ENCODE measurements at places on chromosomes 7 and 10. TPM values are rescaled to one million over a fixed set of nuclear protein-coding genes. Genes with fewer than 3 reads are reported as not detected.

Gene PCDH15
- not detected for total RNA-seq

Gene ABCB1
- total RNA-seq: 5.0 TPM

Gene GCK
- total RNA-seq: 0.80 TPM

Gene GHRHR
- total RNA-seq: not detected

Gene CPEB3
- total RNA-seq: 1.9 TPM

Gene ITIH2
- total RNA-seq: not detected

Gene SEMA3D
- not detected for total RNA-seq

Gene EDRF1
- total RNA-seq: 33.9 TPM

Gene TEX47
- not detected for total RNA-seq

Gene OPALIN
- not detected for total RNA-seq

DNA sequence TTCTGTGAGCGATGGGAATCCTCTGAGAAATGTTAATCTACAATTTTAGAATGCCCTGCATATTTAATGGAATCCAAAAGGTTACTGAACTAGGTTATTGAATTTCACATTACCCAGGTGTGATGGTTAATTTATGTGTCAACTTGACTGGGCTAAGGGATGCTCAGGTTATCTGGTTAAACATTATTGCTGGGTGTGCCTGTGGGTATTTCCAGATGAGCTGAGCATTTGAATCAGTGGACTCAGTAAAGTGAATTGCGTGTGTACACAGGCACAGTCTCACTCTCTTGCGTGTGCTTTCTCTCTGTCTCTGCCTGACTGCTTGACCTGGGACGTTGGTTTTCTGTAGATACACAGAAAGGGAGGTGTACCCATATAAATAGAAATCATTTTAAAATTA lies 21.7 kb downstream of the RNF32 start:
- DNase-seq: no peak

- no peak for DNase-seq
Measured at GRCh38 chr10:93701866-93702209, 554 bp downstream of the FRA10AC1 start.

- DNase-seq: no peak
Measured at GRCh38 chr7:147418966-147419365, 1171.6 kb upstream of the C7orf33 start.

GRCh38 chr7:98163704-98164494 lies 47.3 kb upstream of the BHLHA15 start:
- no peak for DNase-seq

DNA sequence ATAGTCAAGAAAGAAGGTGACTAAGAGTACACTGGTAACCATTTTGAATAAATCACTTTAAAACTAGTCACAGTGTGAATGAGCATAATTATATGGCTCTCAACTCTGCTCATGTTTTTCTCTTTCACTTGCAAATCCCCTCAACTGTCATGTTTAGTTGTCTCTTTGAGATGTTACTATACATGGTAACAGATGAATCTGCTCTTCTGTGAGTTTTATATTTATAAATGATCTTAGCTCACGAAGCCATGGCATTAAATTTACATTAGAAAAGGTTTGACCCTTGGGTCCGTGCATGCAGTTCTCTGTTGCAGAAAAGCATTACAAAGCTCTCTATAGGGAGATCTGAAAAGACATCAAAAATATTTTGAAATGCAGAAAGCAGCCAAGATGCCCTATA lies 33.0 kb upstream of the LRRTM3 start:
- DNase-seq: no peak

- DNase-seq: no peak
Measured at GRCh38 chr10:108523016-108523800, 1358.7 kb upstream of the SORCS1 start.

DNA sequence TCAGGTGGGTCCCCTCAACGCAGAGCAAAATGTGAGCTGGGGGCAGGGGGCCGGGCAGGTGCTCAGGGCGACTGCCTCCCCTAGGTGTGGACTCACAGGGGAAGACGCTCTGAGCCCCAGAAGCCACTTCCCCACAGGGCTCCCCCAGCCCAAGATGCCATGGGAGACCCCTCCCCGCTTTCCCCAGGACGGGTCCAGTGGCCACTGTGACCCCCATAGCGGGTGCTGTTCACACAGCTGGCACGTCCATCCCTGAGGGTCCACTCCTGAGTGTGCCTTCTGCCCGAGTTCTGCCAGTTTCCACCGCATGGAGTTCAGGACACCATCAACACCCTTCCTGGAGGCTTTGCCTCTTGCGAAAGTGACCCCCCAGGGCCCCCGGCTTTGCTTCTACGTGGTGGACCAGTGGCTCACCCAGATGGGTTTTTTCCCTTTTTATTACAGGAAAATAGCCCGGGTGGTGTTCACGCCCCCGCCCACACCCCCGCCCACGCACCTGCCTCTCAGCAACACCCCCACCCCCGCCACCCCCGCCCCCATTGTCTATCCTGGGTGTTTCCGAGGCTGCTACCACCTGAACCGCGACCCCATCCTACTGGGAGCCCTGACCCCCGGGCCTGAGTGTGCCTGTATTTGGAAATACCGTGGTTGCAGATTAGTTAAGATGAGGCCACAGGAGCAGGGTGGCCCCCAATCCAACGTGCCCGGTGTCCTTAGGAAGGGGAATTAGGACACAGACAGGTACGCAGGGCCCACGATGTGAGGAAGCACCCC lies 32.0 kb downstream of the ADAP1 start:
- no peak for DNase-seq

GRCh38 chr7:3277604-3278572 lies 23.2 kb upstream of the SDK1 start:
- DNase-seq: no peak

DNA sequence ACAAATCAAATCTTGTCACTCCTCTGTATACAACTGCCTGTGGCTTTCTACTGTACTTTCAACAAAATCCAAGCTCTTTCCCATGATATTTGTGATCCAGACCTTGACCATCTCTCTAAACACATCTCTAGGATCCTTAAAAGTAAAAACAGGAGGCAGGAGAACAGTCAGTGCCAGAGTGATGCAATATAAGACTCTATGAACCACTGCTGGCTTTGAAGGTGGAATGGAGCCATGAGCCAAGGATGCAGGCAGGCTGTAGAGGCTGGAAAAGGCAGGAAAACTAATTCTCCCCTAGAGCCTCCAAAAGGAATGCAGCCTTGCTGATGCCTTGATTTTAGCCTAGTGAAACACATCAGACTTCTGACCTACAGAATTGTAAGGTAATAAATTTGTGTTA lies 45.5 kb upstream of the LRRN3 start:
- no peak for DNase-seq

- DNase-seq: no peak
Measured at GRCh38 chr7:111642373-111642772, 80.1 kb upstream of the IMMP2L start.

GRCh38 chr10:75034131-75034512 lies 77.3 kb upstream of the SAMD8 start:
- peak; percentile 26 for DNase-seq

- DNase-seq: no peak
Measured at GRCh38 chr7:139132887-139133286, 23.4 kb upstream of the ZC3HAV1 start.

- DNase-seq: no peak
Measured at GRCh38 chr7:34718867-34719266, 60.8 kb downstream of the NPSR1 start.

DNA sequence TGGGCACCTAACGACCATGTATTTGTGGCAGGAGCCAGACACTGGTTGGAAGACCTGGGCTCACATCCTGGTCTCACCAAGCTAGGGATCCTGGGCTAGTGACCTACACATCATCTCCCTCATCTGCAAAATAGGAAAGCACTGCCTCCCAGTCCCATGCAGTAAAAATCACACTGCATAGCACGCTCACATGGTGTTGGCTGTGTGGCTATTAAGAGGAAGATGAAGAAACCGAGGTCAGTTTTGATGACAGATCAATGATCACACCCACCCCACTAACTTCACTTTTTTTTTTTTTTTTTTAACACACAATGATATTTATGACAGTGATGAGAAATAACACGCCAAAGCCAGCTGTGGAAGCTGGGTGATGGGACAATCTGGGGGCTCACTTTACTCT lies 146.5 kb downstream of the RNF216 start:
- DNase-seq: no peak

DNA sequence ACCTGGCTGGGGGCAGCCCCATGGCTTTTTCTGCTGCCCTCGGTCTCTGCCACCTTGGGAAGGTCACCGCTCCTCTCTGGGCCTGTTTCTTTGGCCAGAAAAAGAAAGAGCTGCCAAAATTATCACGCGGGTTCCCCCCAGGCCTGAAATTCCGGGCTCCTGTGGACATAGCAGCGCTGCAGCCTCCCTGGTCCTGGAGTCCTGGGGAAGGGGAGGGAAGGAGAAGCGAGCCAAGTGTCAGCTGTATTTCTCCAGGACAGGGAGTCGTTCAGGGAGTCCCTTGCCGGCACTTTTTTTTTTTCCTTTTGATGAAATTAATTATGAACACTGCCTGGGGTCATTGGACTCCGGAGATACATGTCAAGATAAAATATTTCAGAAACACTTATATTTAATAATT lies 152.3 kb upstream of the GPR26 start:
- DNase-seq: no peak

GRCh38 chr7:26958834-26959233 lies 94.4 kb upstream of the SKAP2 start:
- no peak for DNase-seq

DNA sequence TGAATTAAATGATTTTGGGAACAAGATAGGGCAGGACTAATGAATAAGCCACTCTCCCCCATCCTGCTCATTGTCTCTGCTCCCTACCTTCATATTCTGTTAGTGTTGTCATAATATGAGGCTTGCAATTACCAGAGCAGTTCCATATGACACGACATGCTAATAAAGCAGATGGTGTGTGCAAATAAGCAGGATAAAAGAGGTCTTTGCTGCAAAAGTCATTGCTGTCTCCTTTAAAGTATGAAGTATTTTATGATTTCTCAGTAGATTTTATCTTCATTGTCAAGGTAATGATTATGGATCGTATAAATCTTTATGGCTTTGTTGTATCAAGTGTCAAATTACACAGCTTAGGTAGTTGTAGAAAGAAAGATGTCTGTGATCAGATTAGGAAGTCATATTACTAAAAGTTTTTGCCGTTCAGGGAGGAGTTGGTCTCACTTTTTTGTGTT lies 114.8 kb downstream of the SDK1 start:
- no peak for DNase-seq

GRCh38 chr7:101701153-101701794 lies 72.2 kb upstream of the MYL10 start:
- DNase-seq: no peak

- no peak for DNase-seq
Measured at GRCh38 chr10:13847201-13847631, 260.5 kb downstream of the PRPF18 start.

- no peak for DNase-seq
Measured at GRCh38 chr7:144854839-144855424, 19.1 kb upstream of the TPK1 start.

GRCh38 chr7:140600341-140600740 lies 40.3 kb downstream of the DENND2A start:
- no peak for DNase-seq

- DNase-seq: no peak
Measured at GRCh38 chr10:17185873-17186272, 15.6 kb downstream of the TRDMT1 start.

DNA sequence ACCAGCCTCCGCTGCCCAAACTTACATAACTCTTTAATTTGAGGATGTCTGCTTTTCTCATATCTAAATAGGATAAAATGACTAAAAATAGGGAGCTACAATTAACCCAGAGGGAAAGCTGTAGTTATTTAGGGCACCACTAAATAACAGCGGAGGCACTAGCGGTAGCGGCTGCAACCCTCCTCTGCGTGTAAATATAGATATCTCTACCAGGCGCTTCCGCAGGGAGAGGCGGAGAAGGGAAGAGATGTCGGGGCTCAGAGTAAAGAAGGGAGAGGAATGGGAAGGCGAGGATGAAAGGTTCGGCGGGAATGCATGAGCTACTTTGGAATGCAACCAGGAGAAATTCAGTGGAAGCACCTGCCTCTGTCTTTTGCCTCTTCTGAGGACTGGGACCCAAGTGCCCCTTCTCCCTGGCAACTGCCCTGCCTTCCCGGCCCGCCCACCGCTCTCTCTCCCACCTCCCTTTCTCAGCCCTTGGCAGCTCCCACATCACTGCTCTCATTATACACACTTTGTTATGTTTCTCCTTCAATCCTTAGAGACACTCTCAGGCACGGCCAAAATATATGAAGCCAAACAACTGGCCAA lies 698.3 kb downstream of the PARD3 start:
- no peak for DNase-seq

DNA sequence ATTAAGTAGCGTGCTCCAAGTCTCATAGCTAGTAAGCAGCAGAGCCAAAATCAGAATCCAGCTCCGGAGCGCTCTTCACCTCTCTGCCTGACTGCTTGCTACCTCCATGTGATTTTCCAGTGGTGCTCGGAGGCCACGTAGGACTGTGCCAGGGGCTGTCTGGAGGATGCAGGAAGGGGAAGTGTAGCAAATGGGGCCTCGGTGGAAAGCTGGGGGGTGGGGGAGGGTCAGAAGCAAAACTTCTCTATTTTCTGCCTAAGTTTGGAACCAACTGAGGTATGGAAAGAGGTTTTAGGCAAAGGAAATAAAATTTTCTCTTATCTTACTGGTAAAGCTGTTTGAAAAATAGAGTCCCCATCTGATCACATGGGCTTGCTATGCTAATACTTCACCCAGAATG lies 108.7 kb downstream of the TBXAS1 start:
- no peak for DNase-seq

DNA sequence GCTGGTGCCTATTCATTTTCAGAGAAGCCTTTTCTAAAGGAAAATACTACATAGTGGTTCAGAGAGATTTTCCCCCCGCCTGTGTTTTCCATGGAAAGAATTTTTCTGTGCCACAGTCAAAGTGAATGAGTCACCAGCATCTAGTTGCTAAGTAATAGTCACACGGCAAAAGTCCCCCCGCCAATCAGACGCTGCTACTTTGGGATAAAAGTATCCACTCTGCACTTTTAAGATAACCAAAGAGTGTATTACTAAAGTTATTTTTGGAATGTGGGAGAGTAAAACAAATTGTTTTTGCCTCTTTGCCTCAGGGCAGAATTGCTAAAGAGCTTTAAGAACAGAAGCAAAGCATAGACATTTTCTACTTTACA lies 23.5 kb downstream of the ABLIM1 start:
- no peak for DNase-seq

Data from activated naive CD4-positive, alpha-beta T cell treated with anti-CD3 and anti-CD28 coated beads, Interleukin-2, amount 50 U/mL, for 72 hours (primary cell).